Smooth muscle cell of the brain vasculature (primary cell): ENCODE measurements at places on chromosomes 12 and 14.

DNA sequence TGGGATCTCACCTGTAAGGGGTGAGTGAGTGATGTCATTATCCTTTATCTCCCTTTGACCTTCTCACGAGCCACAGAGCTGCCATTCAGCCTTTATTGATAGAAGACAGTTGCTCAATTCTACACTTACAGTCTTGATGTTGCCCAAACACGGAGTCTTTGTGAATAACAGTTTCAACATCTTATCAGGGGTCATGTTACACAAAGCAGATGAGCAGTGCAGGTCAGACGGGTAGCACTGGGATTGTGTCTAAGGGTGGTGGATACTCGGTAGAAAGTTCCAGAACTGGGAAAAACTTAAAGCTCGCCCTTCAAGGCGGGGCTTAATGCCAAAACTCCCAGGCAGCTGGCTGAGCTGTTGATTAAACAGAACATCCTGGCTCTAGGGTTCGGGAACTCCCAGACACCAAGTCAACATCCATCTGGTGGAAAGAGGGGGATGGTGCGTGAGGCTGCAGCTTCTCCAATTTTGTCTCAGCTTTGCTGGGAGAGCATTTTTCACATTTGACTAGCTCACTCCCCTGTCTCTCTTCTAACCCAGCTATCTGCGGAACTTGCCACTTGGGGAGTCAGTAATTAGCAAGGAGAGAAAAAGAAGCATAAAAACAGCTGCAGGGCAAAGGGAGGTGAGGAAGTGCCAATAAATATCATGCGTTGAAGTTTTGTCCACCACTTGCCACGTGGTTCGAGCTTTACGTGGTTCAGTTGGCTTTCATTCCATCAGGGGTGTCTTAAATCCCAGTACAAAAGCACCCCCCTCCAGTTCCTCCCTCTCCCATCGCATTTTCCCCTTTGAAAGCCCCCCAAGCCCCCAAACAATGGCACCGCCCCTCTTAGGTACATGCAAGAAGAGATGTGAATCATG, 31.0 kb downstream of the FOXN4 start:
- no peak for DNase-seq

- DNase-seq = no peak
Observed at GRCh38 chr12:109542876-109543275, 30.4 kb downstream of the MMAB start.

GRCh38 chr14:52267501-52268278, at the start of gene PTGDR:
TSS of gene PTGDR (plus strand) at chr14:52267698. CDS start at chr14:52267815, 117 bp downstream.
- DNase-seq = no peak

GRCh38 chr12:4030929-4031702, 157.9 kb upstream of the PARP11 start:
- DNase-seq = peak; percentile 91

DNA sequence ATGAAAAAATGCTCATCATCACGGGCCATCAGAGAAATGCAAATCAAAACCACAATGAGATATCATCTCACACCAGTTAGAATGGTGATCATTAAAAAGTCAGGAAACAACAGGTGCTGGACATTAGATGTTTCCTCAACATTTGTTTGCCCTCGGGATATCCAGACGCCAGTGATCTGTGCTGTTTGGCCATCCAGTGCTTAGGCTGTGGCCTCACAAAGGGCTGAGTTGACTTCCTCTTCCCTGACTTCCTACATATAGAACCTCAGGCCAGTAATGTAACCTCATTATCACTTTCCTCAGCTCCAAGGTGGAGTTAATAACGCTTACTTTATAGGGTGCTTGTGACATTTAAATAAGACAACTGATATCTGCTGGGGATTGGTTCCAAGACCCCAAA, 51.8 kb downstream of the SLC15A5 start:
- no peak for DNase-seq

DNA sequence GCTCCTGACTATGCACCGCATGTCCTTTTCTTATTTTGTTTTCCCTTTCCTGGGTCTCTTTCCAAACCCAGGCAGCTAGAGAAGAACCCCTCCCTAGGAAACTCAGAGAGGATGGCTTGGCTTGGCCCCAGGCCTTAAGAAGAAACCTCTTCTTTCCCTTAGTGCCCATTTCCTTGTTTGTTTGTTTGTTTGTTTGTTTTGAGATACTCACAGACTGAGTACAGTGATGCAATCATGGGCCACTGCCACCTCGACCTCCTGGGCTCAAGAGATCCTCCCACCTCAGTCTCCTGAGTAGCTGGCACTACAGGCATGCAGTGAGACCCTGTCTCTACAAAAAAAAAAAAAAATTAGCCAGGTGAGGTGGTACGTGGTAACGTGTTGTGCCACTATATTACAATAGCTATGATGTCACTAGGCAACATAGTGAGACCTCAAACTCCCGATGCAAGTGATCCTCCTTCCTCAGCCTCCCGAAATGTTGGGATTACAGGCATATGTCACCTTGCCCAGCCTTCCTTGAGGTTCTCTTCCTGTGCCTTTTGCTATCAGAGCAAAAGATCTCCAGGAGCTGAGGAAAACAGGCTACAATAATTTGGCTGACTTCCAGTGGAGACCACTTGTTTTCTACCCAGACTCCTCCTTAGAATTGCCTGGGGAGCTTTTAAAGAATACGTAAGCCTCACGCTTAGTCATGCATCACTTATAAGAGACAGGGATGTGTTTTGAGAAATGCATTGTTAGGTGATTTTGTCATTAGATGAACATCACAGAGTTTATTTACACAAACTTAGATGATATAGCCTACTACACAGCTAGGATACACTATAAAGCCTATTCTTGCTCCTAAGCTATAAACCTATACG, 34.5 kb upstream of the LGALS3 start:
- DNase-seq = no peak

GRCh38 chr12:89200217-89200616, 152.1 kb downstream of the DUSP6 start:
- no peak for DNase-seq

DNA sequence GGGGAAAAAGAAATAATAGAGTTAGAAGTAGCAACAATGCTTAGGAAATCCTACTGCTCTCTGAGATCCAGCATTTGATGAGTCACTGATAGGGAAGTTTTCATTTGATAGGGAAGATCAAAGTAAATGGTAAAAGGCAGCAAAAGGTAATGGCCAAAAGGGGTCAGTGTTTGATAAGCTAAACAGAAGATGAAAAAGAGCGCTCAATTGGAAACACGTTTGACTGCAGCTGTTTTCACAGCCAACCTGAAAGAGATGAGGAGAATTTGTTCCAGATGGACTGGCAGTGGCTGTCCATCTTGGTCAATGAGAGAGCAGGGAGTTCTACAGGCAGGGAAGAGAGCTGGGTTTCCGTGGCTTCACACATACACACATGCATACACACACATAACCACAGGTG, 264.2 kb downstream of the TMEM132C start:
- no peak for DNase-seq

GRCh38 chr12:63018273-63018672, 83.3 kb upstream of the PPM1H start:
- no peak for DNase-seq

GRCh38 chr14:73264885-73265720, 27.8 kb downstream of the PAPLN start:
- no peak for DNase-seq

DNA sequence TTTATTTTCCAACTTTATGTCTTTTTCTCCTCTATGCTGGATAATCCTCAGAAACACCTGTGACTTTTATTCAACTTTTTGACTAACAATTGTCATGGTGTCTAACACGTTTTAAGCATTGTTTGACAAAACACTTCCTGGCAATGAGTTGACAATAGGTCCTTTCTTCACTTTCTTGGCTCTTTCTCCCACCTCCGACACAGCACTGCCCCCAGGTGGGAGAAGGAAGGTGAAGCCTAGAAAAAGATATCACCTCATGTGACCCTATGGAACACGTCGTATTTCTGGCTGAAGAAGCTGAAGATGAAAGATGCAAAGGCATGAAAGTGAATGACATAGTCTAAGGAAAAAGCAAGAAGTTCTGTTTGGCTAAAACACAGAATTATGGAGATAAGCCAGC, 430.0 kb downstream of the ETNK1 start:
- DNase-seq = no peak

DNA sequence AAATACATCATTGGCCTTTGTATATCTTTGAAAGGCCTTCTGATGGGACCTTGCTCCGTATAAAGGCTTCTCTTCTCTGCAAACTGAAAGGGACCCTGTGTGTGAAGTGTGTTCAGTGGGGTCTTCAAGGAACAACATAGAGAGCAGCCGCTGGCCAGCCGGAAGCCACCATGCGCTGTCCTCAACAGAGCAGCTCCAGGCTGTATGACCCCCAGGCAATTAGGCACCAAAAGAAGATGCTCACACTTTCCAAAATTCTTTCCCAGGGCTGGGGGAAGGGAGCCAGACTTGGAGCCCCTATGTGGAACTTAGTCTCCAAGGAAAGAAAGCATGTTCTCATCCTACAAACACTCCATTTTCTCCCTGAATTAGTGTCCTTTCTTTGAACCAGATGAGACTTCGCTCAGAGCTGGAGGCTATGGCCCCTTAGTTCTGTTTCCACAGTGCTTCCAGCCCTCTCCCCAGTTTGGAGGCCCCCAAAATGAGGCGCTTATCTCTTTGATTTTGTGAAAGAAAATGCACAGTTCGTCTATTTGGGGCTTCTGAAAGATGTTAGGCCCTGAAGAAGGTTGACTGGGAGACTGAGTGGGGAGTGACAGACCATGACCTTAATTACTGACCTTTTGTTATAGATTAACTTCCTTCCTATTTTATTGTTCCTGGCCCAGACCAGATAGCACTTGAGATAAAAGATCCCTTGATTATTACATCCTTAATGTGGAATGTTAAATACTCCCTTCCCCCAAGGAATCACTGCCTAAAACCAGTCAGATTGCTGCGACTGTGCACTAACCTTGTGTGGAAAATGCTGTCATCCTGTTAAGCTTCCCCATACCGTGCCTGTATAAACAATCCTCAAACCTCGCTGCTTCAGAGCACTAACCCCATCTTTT, 128.3 kb upstream of the FGD4 start:
- no peak for DNase-seq

- DNase-seq = no peak
Observed at GRCh38 chr12:108732489-108733229, 1.3 kb upstream of the CORO1C start.

DNA sequence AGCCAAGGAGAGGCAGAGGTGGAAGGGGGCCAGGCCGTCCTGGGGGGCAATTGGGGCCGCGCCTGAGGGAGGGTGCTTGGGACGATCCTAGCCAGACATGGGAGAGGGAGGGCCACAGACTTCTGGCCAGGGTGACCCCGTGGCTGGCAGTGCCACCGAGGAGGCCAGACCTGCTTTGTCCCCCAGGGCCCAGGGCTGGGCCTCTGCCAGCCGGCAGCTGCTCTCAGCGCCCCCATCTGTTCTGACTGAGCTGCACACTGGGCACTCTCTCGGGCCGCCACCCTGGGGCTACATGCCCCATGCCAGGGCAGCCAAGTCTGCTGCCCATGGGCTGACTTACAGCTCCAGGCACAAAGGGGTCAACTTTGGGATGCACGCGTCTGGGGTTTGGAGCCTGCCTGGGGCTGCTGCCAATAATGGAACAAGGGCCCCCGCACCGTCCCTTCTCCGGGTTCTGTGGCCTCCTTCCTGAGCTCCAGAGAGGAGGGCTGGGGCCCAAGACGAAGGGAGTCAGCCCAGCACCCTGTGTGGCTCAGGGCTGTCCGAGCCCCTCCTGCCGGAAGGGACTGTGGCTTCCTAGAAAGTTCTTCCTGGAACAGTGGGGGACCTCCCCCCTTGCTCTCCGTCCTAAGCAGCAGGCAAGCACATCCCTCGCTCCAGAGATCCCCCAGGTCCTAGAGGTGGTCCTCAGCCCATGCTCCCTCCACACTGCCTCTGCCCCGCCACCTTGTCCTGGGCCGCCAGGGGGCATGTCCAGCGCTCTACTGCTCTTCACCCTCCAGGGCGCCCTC, 1.1 kb downstream of the ADSS1 start:
- no peak for DNase-seq

GRCh38 chr14:103537175-103537990, 8.4 kb downstream of the TRMT61A start:
- no peak for DNase-seq

DNA sequence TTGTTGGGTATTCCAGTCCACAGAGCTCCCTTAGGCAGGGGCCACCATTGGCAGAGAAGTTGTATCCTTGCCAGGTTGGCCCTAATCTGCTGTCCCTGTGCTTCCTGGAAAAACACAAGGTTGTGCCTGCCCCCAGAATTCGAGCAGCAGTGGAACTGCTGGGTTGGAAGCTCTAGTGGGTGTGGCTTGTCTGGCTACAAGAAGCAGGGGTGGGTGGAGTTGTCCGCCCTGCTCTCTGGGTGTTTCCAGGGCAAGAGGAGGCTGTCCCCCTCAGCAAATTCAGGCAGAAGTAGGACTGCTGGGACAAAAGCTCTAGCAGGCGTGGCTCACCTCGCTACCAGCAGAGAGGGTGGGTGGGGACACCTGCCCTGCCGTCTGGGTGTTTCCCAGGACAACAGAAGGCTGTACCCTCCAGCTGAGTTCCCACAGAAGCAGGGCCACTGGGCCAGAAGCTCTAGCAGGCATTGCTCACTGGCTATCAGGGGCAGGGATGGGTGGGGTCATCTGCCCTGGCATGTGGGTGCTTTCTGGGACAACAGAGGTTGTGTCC, 72.8 kb upstream of the NPAS3 start:
- DNase-seq = no peak

DNA sequence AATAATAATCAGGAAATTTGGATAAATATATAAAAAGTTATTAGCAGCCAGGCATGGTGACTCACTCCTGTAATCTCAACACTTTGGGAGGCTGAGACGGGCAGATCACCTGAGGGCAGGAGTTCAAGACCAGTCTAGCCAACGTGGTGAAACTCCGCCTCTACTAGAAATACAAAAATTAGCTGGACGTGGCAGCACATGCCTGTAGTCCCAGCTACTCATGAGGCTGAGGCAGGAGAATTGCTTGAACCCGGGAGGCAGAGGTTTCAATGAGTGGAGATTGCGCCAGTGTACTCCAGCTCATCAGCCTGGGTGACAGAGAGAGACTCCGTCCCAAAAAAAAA, 64.5 kb downstream of the SYT1 start:
- no peak for DNase-seq

DNA sequence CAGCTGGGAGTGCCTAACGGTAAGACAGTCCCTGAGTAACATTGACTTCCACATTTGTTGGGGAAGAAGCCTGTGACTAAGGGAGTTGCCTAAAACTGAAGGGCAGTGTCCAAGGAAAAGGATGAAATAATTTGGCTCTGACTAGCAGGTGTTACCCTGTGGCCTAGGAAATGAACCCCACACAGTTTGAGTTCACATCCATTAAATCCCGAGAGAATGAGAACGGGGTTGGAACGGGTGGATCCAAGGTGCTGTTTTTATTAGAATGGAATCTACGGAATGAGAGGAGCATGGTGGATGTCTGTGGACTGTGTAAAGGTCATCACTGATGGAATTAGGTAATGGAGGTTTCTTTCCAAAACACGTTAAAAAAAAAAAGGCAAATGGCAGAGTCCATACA, 324.0 kb downstream of the MED13L start:
- DNase-seq = no peak

- DNase-seq = no peak
Observed at GRCh38 chr12:16670456-16671050, 64.6 kb upstream of the LMO3 start.

- no peak for DNase-seq
Observed at GRCh38 chr12:101942250-101942605, 64.8 kb downstream of the DRAM1 start.
